Neural progenitor cell (in vitro differentiated cells): ENCODE measurements at places on chromosomes 1 and 21.

DNA sequence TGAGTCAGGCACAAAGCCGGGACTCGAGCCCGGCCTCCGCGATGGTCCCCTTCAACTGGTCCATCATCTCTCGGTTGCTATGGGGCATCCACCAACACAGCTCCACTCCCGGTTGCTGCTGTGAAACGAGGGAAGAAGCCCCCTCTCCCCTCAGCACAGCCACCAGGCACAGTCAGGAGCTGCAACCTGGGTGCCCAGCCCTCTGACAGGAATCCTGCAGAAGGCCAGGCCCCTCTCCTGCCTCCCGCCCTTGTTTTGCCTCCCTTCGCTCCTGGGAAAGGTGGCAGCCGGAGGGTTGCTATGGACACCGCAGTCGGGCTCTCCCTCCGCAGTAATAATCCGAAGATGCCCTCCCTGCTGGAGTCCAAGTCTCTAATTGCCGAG lies 8.9 kb upstream of the KCNN3 start:
- H3K4me1 ChIP-seq = peaks cover 5% of the 10 kb centered on the region
- no peak overlapping the region for H3K4me3 ChIP-seq
- DNase-seq = no peak
- H3K27me3 ChIP-seq = no peaks in the 10 kb centered on the region
- no peak overlapping the region for H3K27ac ChIP-seq
- H3K36me3 ChIP-seq = no peaks in the 10 kb centered on the region

DNA sequence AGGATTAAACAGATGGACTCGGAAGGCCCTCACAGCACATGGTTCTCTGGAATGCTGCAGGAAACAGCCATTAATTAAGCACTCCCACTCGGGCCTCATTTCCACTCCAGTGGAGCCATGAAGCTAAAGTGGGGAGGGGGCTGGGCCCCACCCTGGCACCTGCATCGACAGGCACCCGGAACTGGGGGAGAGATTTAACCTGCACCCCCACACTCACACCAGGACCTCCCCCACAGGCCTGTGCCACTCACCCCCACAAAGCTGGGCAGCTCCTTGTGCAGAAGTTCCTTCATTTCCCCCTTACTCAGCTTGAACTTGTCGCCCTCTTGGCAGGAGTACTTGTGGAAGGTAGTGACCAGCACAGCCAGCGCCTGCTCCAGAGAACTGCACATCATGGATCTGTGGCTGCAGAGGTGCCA lies 2.2 kb downstream of the S100A2 start:
- no peak overlapping the region for H3K27ac ChIP-seq
- H3K4me3 ChIP-seq = no peak overlapping the region
- H3K27me3 ChIP-seq = no peaks in the 10 kb centered on the region
- DNase-seq = no peak
- H3K36me3 ChIP-seq = no peaks in the 10 kb centered on the region

DNA sequence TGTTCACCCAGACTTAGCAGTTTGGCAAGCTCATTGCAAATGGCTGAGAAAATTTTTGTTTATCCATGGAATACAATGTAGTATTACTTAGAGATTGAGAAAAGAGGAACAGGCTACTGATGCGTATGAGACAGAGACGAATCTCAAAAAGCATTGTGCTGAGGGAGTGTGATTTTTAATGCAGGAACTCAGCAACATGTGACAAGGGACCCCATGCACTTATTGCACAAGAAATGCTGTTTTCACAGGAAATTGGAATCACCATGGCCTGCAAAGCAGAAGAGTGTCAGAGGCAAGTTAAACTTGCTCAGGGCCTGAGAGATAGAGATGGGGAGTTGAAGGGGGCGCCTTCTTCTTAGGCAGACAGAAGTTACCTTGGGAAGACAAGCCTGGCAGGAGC lies 32.6 kb upstream of the TLR5 start:
- peaks cover 6% of the 10 kb centered on the region for H3K4me1 ChIP-seq
- no peak overlapping the region for H3K27ac ChIP-seq
- H3K36me3 ChIP-seq = no peaks in the 10 kb centered on the region
- no peak overlapping the region for H3K4me3 ChIP-seq

DNA sequence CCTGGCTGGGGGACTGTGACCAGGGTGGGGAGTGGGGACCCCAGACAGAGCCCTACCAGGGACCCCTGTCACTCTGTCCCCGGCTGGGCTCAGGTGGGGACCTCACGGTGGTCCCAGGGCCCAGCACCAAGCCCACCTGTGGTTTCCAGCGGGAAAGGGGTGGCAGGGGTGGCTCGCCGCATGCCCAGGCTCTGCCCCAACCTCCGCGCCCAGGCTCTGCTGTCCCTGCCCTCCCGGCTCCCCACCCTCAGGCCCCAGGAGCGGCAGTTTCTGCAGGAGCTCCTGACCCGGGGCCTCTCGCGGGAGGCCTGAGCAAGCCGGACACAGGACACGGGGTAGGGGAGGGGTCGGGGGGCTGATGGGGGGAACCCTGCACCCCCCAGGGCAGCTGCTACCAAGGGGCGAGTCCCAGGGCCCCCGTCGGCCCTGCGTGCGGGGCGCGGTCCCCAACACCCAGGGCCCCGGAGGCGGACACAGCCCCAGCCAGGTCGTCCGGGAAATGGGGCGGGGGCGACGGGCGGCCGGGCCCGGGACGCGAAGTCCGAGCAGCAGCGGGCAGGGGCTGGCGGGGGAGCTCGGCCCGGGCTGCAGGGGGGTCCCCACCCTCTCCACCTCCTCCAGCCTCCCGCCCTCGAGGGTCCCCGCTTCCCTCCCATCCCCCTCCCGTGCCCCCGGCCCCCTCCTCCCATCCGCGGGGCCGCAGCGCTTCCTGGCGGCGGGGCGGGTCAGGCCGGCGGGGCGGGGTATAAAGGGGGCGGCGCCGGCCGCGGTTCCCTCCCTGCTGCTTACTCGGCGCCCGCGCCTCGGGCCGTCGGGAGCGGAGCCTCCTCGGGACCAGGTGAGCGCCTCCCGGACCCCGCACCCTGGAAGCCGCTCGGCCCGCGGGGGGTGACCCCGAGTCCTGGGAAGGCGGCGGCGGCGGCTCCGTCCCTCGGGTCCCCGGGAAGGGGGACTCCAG lies at the start of gene COL6A2:
TSS of gene COL6A2 (plus strand) at position 777 of the 958 bp plus-strand sequence.
- H3K27ac ChIP-seq = no peak within 1 kb of the TSS
- no peaks in the 10 kb centered on the region for H3K4me1 ChIP-seq
- H3K27me3 ChIP-seq = peaks cover 60% of the 10 kb centered on the region
- peak; percentile 84 for DNase-seq

- H3K36me3 ChIP-seq = no peaks in the 10 kb centered on the region
- H3K4me3 ChIP-seq = no peak overlapping the region
- H3K27me3 ChIP-seq = peaks cover 6% of the 10 kb centered on the region
- peaks cover 10% of the 10 kb centered on the region for H3K4me1 ChIP-seq
- no peak overlapping the region for H3K27ac ChIP-seq
- no peak for DNase-seq
Measured at GRCh38 chr21:14993115-14993514, 71.7 kb downstream of the NRIP1 start.

GRCh38 chr1:162081316-162081715 lies 11.8 kb downstream of the NOS1AP start:
- H3K27ac ChIP-seq = no peak overlapping the region
- H3K36me3 ChIP-seq = no peaks in the 10 kb centered on the region
- H3K4me3 ChIP-seq = no peak overlapping the region
- H3K27me3 ChIP-seq = no peaks in the 10 kb centered on the region
- no peak for DNase-seq
- peaks cover 29% of the 10 kb centered on the region for H3K4me1 ChIP-seq

GRCh38 chr1:10814976-10815857 lies 18.8 kb upstream of the CASZ1 start:
- H3K27me3 ChIP-seq = no peaks in the 10 kb centered on the region
- DNase-seq = no peak
- H3K27ac ChIP-seq = no peak overlapping the region

DNA sequence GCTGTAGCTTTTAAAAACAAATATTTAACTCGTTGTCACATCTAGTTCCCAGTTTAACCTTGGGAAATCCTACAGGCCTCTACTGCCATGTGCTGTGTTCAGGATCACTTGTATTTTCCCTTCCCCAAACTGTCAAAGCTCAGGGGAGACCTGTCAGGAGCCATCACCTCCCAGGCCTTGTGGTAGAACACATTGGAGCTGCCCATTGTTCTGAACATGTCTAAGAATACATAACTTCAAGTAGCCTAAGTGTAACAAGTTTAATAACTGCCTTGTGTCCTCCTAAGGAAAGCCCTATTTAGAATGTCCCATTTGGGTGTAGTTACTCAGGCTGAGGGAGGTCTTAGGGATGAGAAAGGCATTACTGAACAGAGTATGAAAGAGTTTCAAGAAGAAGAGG lies 28.6 kb upstream of the PIGC start:
- H3K4me3 ChIP-seq = no peak overlapping the region
- no peaks in the 10 kb centered on the region for H3K27me3 ChIP-seq
- no peak for DNase-seq

GRCh38 chr1:117574161-117574835 lies 31.6 kb upstream of the TENT5C start:
- DNase-seq = no peak
- no peaks in the 10 kb centered on the region for H3K27me3 ChIP-seq
- no peak overlapping the region for H3K27ac ChIP-seq
- H3K4me3 ChIP-seq = no peak overlapping the region
- peaks cover 11% of the 10 kb centered on the region for H3K4me1 ChIP-seq

DNA sequence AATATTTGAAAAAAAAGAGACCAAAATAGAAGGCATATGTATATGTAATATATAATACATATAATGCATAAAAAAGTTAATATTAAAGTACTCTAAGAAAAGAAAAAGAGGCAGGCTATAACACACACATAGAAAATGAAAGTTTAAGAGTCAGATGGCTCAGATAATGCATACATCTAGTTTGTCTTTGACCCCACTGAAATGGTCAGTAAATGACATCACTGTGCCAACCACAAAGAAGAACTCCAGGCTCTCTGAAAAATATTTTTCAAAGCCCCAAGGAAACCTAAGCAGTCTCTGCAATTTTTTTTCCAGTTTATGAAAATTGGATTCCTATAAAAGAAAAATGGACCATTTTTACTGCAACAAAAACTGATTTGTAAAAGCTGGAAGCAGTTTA lies 55.4 kb upstream of the SCYL3 start:
- no peaks in the 10 kb centered on the region for H3K36me3 ChIP-seq
- H3K4me1 ChIP-seq = no peaks in the 10 kb centered on the region
- no peaks in the 10 kb centered on the region for H3K27me3 ChIP-seq
- H3K27ac ChIP-seq = no peak overlapping the region

DNA sequence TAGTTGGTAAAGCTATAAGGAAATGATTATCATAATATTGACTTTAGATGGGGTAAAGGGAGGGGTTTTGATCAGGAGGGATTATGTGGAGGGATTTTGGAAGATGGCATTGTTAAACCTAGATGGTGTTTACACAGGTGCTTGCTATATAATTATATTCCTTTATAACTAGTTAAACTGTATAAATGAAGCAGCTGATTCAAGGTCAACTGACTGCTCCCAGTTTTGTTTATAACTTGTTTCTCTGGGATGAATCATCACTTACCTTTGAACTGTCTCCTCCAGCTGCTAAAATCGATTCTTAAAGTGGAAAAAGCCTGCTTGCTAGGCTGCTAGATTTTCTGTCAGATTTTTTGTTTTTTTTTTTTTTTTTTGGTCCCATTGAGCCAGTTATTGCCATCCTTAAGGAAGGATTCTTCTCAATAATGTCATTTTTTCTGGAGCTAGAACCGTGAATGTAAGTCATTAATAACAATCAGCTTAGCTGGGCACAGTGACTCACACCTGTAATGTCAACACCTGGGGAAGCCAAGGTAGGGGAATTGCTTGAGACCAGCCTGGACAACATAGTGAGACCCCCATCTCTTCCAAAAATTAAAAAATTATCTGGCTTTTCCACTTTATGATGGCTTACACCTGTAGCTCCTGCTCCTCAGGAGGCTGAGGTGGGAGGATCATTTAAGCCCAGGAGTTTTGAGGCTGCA lies 153.2 kb downstream of the PIK3R3 start:
- H3K27me3 ChIP-seq = no peaks in the 10 kb centered on the region
- no peak overlapping the region for H3K27ac ChIP-seq
- H3K36me3 ChIP-seq = no peaks in the 10 kb centered on the region
- DNase-seq = no peak

- no peaks in the 10 kb centered on the region for H3K4me1 ChIP-seq
- no peak overlapping the region for H3K4me3 ChIP-seq
- no peak overlapping the region for H3K27ac ChIP-seq
- no peaks in the 10 kb centered on the region for H3K27me3 ChIP-seq
- DNase-seq = no peak
- H3K36me3 ChIP-seq = no peaks in the 10 kb centered on the region
Measured at GRCh38 chr1:221598122-221598521, 143.8 kb downstream of the DUSP10 start.

- no peak overlapping the region for H3K27ac ChIP-seq
- no peaks in the 10 kb centered on the region for H3K36me3 ChIP-seq
- H3K4me3 ChIP-seq = no peak overlapping the region
- no peaks in the 10 kb centered on the region for H3K4me1 ChIP-seq
- DNase-seq = no peak
Measured at GRCh38 chr1:178733972-178734371, 8.9 kb downstream of the RALGPS2 start.

DNA sequence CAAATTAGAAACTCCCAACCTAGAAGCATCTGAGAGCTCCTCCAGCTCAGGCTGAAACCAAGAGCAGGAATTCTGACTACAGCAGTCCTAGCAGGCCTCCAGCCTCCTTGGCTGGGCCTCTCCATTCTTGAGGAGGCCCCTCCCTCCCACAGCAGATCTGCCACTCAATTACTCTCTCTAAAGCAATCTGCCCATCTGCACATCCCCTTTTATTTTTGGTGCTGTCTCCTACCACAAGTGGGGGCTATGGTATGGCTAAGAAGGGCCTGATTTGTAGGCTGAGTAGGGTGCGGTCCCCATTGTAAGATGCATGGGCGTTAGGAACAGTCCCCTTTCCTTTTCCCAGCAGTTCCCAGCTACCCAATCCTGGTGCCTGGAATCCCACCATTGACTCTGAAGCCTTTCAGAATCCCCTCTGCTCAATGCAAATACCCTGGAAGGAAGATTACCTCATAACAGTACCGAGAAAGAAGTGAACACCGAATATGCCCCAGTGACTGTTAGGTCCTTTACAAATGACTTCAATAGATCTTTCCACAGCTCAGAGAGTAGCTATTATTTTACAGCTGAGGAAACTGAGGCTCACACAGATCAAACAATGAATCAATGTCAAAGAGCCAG lies 11.6 kb upstream of the TTC39A start:
- H3K4me3 ChIP-seq = no peak overlapping the region
- no peak overlapping the region for H3K27ac ChIP-seq
- DNase-seq = peak; percentile 34
- H3K36me3 ChIP-seq = no peaks in the 10 kb centered on the region
- peaks cover 41% of the 10 kb centered on the region for H3K27me3 ChIP-seq

GRCh38 chr1:233240829-233241682 lies 54.5 kb downstream of the PCNX2 start:
- H3K27me3 ChIP-seq = no peaks in the 10 kb centered on the region
- H3K4me1 ChIP-seq = no peaks in the 10 kb centered on the region
- peak; percentile 73 for DNase-seq
- H3K27ac ChIP-seq = no peak overlapping the region
- no peak overlapping the region for H3K4me3 ChIP-seq
